Forelimb muscle (tissue), 1 donor: ENCODE measurements at places on chromosomes 5 and 9.

- no peak for DNase-seq
These were observed 114.1 kb upstream of the ELL2 start for GRCh38 chr5:96075579-96076289.

DNA sequence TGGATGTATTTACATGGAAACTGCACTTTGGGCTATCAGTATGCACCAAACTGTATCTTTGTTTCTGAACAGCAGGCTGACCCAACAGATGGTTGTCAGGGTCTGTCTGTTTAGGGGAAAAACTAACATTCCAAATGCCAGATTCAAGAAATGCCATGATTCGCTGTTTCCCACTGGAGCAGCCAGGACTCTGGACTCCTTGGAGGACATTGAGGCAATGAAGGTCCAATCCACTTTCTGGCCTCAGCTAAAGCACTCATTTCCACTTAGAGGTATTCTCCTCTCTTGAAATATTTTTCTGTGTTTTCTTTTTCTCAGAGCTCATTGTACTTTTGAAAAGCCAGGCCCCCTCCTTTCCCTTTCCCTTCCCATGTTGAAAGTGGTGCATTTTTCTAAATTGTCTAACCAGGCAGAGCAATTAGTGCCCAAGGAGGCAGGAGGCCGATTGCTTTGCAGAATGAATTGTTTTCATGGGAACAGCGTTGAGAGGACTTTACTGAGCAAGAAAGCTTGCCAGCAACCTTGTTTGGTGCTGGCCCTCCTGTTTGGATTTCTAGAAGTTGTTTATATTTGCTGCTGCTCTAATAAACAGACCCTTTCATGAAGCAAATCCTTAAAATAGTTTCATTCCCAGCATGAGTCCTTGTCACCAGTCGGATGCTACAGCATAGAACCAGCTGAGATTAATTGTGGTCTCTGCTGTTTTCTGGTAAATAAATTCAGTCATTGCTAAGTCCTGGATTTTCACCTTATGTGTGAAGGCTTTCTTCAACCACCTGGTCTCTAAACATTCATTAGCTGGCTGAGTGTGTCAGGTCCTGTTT, 132.8 kb upstream of the TAF11L2 start:
- no peak for DNase-seq

DNA sequence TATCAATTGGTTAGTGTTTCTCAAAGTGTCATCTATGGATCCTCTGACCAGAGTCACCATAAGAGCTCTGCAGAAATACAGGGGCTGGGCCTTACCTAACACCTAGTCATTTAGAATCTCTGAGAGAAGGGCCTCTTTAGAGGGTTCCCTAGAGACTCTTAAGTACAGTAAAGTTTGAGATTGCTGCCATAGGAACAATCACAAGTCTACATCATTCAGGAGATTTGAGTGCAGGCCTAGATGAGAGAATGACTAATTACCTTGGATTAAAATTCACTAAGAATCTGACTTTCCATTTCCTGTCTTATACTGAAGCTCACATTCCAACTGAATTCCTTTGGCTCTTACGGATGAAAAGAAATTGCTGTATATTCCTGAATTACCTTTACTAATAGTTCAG, 182.1 kb upstream of the PTGER4 start:
- DNase-seq = no peak

DNA sequence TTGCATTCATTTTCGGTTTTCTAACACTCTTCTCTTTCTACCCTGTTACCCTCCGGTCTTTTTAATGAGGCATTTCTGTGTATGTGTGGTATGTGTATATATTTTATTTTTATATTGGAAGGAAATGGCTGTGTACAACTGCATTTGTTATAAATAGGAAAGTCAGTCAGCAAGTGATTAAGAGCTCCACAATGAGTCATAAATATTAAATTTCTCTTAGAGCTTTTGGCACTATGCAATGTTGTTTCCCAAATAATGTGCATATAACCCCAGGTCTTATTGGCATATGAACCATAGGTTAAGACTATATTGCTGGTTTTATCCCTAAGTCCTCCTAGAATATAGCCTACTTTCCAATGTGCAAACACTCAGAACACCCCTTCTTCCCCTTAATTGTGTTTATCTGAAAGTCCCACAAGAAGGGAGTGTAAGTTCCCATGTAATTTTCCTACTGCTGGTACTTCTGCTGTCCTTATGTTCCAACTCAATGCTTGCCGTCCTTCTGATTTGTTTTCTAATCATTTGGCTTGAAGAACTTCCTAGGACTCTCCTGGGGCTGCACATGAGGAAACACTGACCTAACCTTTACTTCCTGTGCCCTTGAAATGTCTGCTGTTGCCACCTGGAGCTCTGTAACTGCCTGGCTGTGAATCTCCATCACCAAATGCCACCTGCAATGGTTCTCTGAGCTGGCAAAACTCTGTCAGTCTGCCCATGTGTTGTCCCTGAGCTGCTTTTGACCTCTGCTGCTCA, 65.5 kb upstream of the PCSK5 start:
- no peak for DNase-seq

- no peak for DNase-seq
These were observed 163.0 kb upstream of the PUM3 start for GRCh38 chr9:3006851-3007250.

GRCh38 chr5:17233488-17233887, 16.1 kb downstream of the BASP1 start:
- no peak for DNase-seq

GRCh38 chr5:157189223-157189622, 8.6 kb downstream of the ITK start:
- DNase-seq = no peak

DNA sequence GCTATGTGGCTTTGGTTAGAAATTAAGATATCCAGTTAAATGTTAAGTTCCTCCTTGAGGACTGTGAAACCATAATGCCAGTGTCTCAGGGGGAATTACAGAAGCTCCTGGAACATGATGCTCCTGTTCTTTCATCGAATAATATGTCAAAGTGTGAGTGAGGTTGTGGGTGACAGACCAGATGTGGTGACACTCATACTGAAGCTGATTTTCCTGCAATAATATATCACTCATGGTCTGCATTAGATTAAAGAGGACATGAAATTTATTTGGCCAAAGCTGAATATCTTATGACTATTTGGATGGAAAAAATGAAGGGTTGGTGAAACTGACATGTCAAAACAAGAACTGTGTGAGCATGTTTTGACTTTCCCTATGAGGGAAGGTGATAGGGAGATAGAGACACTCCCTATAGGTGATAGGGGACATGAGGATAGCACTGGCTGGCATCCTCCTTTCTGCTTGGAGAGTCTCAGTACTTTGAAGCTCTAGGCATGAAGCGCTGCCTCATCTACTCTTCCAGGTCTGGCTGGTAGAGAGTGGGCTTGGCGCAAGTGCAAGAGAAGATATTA, 173.5 kb downstream of the ARHGEF28 start:
- no peak for DNase-seq

- DNase-seq = no peak
These were observed at the start of gene NXNL2 for GRCh38 chr9:88534456-88535225. NXNL2 (plus strand) TSS chr9:88535178; CDS start chr9:88535435, 257 bp downstream.

DNA sequence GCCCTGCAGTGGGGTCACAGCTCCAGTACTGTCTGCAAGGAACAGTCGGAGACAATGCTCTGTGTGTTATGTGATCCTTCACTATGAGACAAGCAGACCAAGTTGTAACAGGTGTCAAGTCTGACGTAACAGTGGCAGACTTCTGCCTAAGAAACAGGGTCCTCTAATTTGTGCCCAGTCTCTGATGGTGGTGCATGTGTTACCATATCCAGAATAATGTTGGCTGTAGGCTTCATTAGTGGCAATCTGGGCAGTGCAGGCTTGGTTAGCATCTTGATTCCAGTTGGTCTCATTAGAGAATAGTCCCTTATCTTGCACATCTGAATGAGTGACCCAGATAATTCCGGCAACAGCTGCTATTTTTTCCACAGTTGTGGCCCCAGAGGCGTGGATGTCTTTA, 33.8 kb downstream of the ZNF131 start:
- no peak for DNase-seq

- no peak for DNase-seq
These were observed at the start of gene PRSS3 for GRCh38 chr9:33795281-33795680. PRSS3 (plus strand) TSS chr9:33795561; CDS start chr9:33795574, 13 bp downstream.

DNA sequence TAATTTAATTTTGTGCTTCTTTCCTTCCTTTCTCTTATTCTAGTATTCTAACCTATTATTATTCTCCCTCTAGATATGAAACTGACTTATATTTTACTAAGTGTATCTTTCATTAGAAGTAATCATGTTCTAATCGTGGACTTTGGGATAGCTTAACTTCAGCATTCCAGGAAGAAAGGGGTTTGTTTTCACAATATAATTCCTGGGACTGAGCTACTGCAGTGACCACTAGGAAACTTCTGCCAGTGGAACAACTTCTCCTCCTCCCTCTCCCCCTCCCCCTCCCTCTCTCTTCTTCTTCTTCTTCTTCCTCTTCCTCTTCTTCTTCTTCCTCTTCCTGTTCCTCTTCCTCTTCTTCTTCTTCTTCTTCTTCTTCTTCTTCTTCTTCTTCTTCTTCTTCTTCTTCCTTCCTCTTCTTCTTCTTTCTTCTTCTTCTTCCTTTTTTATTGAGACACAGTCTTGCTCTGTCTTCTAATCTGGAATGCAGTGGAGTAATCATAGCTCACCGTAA, 127.9 kb downstream of the NNT start:
- DNase-seq = no peak

- no peak for DNase-seq
These were observed 67.8 kb downstream of the NIPSNAP3B start for GRCh38 chr9:104831681-104832080.

- no peak for DNase-seq
These were observed 137.5 kb downstream of the TTLL11 start for GRCh38 chr9:121955649-121956048.

- no peak for DNase-seq
These were observed 48.4 kb downstream of the MRPL36 start for GRCh38 chr5:1751026-1751863.

DNA sequence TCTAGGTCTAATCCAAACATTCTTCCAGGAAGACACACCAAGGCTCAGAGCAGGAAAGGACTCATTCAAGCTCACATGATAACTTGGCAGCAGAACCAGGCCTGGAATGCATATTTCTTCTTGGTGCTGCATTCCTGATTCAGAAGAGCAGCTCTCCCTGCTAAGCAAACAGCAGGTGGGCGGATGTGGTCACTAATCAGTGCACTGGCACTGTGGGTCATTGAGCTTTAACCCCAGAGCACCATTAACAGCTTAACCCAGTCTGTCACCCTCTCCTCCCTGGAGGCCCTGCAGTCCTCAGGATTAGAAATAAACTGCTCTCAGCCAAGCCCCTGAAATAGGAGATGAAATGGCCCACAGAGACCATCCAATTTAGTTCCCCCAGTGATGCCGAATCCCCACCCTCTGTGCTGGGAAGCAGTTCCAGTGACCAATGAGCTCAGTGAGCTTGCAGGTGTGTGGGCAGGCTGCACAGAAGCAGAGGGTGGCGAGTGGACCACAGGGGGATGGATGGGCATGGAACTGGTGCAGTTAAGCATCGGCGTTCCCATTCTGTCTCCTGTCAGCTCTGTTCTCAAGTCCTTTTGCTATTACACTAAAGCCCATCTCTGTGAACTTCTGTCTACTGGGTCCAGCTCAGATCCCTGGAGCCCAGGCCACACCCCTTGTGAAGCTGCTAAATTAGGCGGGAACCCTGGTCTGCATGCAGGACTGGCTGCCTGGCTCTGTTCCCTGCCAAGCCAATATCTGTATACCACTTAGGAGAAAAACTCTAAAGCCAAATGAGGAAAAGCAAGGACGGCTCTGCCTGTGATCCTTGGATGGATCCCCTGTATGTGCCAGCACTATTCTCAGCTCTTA, 16.6 kb upstream of the MEGF9 start:
- DNase-seq = no peak

GRCh38 chr5:35240892-35241291, 10.6 kb upstream of the PRLR start:
- no peak for DNase-seq

DNA sequence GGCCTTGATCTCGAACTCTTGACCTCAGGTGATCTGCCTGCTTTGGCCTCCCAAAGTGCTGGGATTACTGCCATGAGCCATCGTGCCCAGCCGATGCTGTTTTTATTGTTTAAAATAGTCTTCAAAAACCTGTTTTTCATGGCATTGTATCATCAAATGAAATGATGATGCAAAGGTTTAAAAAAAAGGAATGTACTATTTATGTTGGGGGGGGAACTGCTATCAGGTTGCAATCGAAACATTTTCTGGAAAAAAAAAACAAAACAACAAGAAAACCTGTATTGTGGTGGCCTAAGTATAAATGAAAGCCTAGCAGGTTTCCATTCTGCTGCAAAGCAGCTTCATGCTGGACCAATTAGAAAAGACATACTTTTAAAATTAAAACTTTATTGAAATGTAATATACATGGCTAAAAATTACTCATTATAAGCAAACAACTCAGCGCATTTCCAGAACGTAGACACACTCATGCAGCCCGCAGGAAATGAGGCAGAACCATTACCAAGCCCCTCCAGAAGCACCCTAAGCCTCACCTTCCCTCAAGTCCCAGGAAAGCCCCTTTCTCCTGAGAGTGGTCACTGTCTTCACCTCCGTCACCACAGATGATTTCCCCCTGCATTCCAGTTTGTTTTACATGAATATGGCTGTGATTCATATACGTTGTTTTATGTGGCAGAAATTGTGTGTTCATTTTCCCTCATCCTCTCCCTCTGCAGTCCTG, 19.0 kb downstream of the GPR107 start:
- DNase-seq = no peak

- no peak for DNase-seq
These were observed 101.0 kb downstream of the TMEM232 start for GRCh38 chr5:110625376-110625999.

GRCh38 chr9:70083429-70083828, 39.8 kb downstream of the MAMDC2 start:
- DNase-seq = no peak

- DNase-seq = no peak
These were observed 217.9 kb downstream of the BNC2 start for GRCh38 chr9:16652582-16652981.

DNA sequence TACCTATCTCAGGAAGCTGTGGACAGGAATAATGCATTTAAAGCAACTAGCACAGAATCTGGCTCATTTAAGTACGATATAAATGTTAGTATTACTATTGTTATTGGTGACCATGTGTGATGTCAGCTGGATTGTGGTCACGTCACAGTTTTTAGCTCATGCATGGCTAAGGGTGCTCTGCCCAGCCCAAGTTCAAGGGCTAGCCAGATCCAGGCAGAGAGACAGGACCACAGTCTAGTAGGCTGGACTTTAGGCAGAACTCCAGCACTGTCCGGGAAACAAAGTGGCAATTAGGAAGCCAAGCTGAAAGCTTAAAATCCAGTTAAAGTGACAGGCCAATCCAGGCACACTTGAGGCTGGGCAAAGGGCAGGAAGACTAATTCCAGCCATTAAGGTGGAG, 273.6 kb downstream of the ADAMTSL1 start:
- no peak for DNase-seq
